Activated CD4-positive, alpha-beta T cell treated with anti-CD3 and anti-CD28 coated beads for 36 hours (primary cell): ENCODE measurements at places on chromosomes 2 and 18.

- DNase-seq = no peak
Measured at GRCh38 chr2:160076914-160077313, 14.5 kb upstream of the PLA2R1 start.

- no peak for DNase-seq
Measured at GRCh38 chr2:154193246-154193645, 321.5 kb downstream of the GALNT13 start.

GRCh38 chr2:14910654-14911053 lies 278.1 kb downstream of the LRATD1 start:
- DNase-seq = no peak

GRCh38 chr2:70211595-70211994 lies 20.8 kb upstream of the C2orf42 start:
- DNase-seq = no peak

GRCh38 chr2:31020713-31021112 lies 117.5 kb downstream of the GALNT14 start:
- DNase-seq = no peak

DNA sequence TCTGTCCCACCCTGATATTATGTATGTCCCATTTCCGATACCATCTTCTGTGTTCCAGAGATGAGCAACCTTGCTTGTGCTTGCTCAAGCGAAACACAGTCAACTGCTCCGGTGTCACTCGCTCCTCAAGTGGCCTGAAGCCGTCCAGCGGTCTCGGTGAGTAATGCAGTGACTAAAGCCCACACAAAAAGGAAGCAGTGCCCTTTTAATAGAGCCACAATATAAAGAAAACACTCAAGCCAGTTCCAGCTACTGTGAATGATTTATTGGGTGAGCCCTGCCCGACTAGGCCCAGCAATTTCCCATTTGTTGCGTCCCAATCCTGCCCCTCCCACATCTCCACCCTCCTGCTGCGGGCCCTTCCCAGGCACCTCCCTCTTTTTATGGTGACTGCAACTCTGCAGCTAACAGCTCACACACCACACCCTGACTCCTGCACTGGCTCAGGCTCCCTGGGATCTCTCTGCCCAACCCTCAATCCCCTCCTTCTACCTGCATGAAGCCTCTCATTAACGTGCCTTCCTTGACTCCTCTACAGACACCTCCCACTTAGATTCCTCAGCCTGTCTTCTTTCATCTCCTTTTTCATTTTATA lies 44.2 kb upstream of the DSC1 start:
- DNase-seq = peak; percentile 6

- DNase-seq = no peak
Measured at GRCh38 chr18:8088626-8089025, 520.6 kb upstream of the RAB12 start.

DNA sequence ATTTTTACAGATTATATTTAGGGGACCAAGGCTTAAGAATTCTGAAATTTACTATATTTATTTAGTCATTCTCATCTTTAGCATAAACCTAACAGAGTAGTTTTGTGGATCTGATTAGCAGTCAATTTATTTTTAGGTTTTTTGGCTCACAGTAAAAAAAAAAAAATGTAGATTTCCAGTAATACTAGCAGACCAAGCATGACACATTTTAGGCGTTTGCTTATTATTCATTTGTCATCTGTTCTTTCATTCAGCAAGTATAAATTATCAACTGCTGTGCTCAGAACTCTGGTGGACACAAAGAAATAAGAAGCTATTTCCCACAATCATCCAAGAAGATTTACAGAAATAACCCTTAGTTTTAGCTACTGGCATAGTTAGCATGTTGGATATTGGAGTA lies 20.6 kb downstream of the PDE1A start:
- DNase-seq = no peak

GRCh38 chr2:158797963-158798700 lies 3.0 kb downstream of the DAPL1 start:
- DNase-seq = no peak

- peak; percentile 3 for DNase-seq
Measured at GRCh38 chr2:128273469-128274081, 45.1 kb downstream of the HS6ST1 start.

- DNase-seq = no peak
Measured at GRCh38 chr2:79994161-79994560, 310.4 kb downstream of the LRRTM1 start.

DNA sequence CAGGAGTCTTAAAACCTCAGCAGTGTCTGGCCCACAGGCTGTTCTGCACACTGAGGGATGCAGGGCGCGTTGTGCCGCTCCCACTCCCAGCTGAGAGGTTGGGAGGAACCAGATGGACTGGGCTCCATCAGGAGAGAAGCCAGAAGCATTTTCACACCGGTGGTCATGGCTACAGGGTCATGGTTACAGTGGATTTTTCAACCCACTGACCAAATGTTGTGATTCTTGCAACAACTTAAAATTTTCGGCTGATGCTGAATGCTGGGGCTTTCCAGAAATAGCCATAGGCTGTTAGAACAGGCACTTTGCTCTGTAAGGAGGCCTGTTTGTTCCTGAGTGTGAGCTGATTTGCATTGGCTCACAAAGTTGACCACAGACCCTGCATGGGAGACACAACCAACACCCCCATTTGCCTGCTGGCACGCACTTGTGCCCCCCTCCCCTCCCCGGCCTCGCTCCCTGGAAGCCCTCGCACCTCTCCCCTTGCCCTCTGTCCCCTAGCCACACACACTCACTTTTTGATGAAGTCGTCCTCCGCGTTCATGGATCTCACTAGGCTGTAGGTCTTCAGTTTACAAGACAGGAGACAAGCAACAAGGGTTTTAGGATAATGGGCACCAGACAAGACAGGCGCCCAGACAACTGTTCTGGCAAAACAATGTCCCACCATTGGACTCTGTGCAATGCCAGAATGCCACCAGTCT lies 3.4 kb downstream of the LPIN1 start:
- no peak for DNase-seq

GRCh38 chr2:61222567-61222966 lies 60.6 kb downstream of the C2orf74 start:
- no peak for DNase-seq

- DNase-seq = no peak
Measured at GRCh38 chr18:63177919-63178821, 141.4 kb downstream of the BCL2 start.

- no peak for DNase-seq
Measured at GRCh38 chr2:170227507-170227947, 49.6 kb downstream of the MYO3B start.

DNA sequence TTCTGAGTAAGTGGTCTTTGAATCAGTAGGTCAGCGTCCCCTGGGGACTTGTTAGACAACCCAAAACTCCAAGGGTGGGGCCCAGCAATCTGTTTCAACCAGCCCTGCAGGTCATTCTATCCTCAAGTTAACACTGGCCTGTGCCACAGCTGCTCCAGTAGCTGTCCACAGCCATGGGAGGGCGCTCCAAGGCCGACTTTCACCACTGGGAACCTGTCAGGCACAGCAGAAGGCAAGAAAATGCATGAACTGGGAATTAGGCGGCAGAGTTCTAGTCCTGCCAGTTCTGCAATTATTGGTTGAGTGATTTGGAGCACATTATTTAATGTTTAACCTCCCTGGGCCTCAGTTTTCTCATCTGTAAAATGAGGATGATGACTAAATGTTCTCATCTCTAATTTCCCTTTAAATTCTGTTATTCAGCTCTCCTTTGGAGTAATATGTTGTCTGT lies 17.4 kb upstream of the MRPL33 start:
- peak; percentile 92 for DNase-seq

DNA sequence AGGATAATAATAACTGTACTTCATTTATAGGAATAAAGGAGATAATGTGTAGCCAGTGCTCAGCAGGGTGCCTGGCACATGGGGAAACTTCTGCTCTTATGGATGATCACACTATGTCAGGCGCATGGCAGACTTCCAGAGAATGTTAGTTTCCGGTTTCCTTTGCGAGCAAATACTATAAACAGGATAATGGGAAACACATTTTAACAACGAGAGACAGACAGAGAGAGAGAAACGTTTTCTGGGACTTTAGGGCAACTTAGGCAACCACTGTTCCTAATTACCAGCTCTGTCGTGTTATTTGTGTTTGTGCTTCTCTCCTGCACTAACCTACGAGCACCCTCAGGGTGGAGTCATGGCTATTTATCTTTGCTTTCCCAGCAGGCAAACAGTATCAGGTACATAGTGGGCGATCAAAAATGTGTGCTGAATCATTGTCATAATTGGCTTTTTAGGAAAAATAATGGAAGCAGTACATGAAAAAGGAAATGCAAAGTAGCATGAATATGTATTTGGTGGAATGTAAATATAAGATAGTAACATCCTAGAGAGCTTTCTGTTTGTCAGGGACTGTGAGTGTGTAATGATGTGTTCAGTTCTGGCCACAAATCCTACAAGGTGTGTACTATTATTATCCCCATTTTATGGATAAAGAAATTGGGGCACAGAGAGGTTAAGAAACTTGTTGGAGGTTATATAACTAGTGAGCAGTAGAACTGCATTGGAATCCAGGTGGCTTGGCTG lies 36.8 kb upstream of the IGFBP2 start:
- DNase-seq = no peak

- DNase-seq = peak; percentile 63
Measured at GRCh38 chr2:65397122-65397521, 35.3 kb downstream of the SPRED2 start.

- DNase-seq = no peak
Measured at GRCh38 chr2:220282236-220282635, 654.8 kb downstream of the SLC4A3 start.

DNA sequence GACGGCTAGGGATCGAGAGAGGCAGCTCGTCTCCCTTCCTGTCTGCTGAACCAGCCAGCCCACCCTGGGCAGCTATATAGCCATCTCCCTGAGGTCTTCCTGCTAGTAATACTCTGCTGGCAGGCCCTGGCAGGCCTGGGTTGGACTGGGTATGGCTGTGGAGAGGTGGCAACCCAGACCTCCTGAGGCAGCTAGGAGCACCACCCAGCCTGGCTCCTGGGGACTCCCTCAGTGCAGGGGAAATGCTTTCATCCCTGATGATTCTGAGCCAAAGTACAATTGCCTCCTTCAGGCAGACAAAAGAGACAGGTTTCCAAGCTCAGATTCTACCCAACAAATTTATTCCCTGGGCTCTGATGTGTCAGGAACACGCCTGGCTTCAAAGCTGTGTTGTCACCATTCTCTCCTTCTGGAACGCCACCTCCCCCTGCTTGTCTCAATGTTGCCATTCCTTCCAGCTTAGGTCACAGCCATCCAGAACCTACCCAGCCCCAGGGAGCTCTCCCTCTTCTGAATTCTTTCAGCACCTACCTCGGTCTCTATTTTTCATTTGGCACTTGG lies 4.7 kb upstream of the DNAJB2 start:
- DNase-seq = no peak

GRCh38 chr2:133817680-133818566 lies 249.7 kb upstream of the NCKAP5 start:
- no peak for DNase-seq
